ENCODE measurements at places on chromosomes 7 and 10. TPM values are rescaled to one million over a fixed set of nuclear protein-coding genes. Genes with fewer than 3 reads are reported as not detected.

DNA sequence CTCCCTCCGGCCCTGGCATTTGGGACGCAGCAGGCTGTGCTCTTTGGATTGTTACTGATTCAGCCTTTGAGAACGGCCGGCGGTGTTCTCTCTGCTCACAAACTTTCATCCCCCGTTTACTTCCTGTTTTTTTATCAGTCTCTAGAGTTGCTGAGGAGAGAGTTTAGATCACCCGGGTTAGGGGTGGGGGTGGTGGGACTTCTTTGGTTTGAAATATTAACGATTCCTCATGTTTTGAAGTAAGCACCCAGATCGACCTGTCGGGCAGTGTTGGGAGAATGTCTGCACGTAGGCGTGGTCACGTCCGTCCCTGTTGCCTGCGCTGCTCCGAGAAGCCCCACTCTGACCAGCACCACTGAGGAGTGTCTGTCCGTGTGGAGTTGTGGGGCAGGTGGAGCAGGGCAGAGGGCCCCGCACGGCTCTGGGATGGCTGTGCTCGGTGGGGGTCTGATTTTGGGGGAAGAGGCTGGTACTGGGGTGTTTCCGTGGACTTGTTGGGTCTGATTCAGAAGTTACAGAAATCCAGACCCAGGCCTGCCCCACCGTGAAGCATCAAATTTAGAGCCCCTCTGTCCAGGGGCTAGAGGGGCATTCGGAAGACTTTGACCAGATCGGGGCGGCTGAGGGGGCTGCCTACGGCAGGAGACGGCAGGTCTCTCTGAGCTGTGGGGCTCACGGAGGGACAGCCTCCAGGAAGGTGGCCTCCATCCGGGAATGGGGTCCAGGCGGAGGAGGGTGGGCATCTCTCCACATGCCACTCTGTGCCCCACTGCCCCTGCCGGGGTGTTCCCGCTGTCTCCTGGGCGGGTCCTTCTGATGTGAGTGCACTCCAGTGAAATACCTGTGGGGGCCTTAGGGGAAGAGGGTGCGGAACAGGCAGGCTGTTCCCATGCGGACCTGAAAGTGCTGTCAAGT, 7.4 kb downstream of the INPP5A start:
- ATAC-seq = no peak

- ATAC-seq = no peak
Measured at GRCh38 chr7:47817917-47818316, 130.3 kb downstream of the PKD1L1 start.

GRCh38 chr10:119783665-119784027, 57.8 kb downstream of the INPP5F start:
- no peak for ATAC-seq

- peak; percentile 58 for ATAC-seq
Measured at GRCh38 chr7:127233630-127234029, 19.1 kb downstream of the GRM8 start.

GRCh38 chr7:72622532-72622931, 205.5 kb downstream of the TYW1B start:
- no peak for ATAC-seq

GRCh38 chr10:2619472-2619871, 447.9 kb upstream of the PFKP start:
- ATAC-seq = peak; percentile 69

DNA sequence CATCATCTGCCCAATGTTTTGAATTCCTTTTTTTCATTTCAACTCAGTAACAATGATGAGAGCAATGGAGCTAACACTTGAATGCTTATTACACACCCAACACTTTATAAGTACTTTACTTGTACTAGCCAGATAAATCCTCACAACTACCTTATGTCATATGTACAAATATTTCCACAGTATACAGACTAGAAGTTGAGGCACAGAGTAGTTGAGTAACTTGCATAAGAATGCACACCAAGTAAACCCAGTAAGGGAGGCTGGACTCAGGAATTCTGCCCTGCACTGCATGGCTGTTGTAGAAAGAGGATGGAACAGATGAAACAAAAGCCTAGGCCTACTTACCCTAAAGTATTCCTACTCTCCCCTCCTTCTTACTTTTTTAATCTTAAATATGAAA, 15.8 kb downstream of the DPY19L1 start:
- ATAC-seq = no peak

The PITX3 gene
- total RNA-seq = not detected

The PTPRN2 gene
- total RNA-seq = 11.2 TPM

The MOSPD3 gene
- 9.5 TPM for total RNA-seq

GRCh38 chr7:44177570-44178131, 11.6 kb downstream of the GCK start:
- ATAC-seq = peak; percentile 99

The ZPBP gene
- not detected for total RNA-seq

The SPDYE2 gene
- total RNA-seq = not detected

DNA sequence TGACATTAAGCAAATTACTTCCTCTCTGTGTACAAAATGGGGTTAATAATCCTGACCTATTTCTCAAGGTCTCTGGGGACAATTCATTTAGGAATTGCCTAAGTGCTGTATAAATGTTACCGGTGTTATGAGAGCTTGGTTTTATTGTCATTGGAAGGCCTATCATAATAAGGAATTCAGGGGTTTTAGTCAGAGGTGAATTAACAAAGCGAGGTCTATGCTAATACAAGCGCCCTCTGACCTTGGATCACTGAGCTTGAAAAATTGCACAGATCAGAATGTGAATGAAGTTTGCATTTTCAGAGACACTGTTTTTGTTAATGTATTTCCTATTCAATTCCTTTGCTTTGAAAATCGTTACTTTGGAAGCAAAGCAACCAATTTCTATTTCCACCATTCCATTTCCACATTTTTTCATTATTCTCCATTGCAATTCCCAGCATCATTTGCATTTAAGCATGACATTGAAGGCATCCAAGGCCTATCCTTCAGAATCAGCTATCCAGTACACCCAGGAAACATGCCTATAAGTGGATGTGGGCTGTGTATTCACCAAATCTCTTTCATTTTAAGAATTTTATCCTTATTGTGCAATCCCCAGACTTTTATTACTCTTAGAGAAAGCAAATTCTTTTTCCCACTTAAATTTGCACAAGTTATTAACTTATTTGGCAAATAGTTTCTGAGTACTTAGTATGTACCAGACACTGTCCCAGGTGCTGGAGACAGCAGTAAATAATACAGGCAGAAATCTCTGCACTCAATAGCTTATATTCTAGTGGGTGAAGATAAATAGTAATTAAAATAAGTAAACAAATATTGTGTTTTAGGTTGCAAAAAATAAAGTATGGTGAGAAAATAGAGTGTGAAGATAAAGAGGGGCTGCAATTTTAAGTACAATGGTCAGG, 133.1 kb downstream of the NRCAM start:
- ATAC-seq = no peak

The AGAP5 gene
- 8.6 TPM for total RNA-seq

- ATAC-seq = no peak
Measured at GRCh38 chr7:117686311-117686935, 186.8 kb downstream of the CTTNBP2 start.

The RFC2 gene
- 17.0 TPM for total RNA-seq

DNA sequence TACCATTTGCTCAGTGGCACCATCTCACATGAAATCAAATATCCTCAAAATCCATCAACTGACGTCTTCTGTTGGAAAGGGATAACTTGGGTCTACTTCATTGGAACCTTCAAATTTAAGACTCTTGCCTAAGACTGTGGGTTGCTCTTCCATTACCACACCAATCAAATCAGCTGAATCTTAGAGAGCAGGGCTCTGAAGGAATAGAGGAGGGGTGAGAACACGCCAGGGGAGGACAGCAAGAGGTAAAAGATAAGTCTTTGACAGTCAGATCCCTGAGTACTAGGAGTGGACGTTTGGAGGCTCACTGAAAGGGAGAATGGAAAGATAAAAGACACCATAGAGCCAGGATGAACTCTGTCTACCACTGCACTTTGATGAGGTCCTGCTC, 107.5 kb downstream of the CCDC71L start:
- ATAC-seq = no peak

The TAC1 gene
- 8.8 TPM for total RNA-seq

- ATAC-seq = no peak
Measured at GRCh38 chr7:155583636-155584035, 37.3 kb upstream of the CNPY1 start.

- no peak for ATAC-seq
Measured at GRCh38 chr7:49321843-49322242, 397.5 kb downstream of the CDC14C start.

- ATAC-seq = no peak
Measured at GRCh38 chr10:90126256-90126595, 424.8 kb downstream of the KIF20B start.

The PTF1A gene
- not detected for total RNA-seq

GRCh38 chr10:52056291-52056690, 257.8 kb upstream of the DKK1 start:
- ATAC-seq = peak; percentile 35

DNA sequence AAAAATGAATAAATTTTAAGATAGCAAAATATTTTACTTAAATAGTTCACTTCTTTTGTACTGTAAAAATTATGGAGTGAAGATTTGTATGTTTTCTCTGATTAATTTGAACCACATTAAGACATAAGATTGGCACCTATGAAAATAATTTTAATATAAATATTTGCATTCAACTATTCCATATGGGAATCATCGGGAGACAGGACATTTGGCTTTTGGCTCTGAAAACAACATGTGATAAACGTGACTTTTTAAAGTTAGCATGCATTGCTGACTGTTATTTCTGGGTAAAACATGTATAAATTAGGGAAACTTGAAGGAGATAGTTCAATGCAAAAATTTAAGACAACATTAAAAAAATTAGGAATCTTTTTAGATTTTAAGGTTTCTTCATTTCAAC, 117.2 kb downstream of the SEMA3E start:
- no peak for ATAC-seq

DNA sequence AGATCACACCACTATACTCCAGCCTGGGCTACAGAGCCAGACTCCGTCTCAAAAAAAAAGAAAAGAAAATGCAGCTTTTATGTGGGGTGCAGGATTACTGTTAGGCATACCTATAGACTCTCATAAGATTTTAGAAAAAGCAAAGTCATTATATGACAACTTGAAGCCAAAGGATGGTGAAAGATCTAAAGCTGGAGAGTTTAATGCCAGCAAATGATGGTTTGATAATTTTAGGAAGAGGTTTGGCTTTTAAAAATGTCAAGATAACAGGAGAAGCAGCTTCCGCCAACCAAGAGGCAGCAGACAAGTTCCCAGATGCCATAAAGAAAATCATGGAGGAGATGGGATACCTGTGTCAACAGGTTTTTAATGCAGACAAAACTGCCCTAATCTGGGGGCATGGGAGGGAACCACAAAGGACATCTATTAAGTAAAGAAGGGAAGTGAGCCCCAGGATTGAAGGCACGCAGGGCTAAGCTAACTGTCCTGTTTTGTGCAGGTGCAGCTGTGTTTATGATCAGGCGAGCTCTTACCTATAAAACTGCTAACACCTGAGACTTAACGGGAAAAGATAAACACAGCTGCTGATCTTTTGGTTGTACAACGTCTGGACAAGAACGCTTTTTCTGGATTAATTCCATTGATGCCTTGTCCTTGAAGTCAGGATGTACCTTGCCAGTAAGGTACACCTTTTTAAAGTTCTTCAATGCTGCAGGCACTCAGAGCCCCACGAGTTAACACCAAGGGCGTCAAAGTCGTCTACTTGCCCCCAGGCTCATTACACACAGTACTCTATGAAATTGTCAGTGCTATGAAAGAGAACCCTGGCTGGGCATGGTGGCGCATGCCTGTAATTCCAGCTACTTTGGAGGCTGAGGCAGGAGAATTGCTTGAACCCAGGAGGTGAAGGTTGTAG, 10.5 kb upstream of the ANKRD61 start:
- no peak for ATAC-seq

DNA sequence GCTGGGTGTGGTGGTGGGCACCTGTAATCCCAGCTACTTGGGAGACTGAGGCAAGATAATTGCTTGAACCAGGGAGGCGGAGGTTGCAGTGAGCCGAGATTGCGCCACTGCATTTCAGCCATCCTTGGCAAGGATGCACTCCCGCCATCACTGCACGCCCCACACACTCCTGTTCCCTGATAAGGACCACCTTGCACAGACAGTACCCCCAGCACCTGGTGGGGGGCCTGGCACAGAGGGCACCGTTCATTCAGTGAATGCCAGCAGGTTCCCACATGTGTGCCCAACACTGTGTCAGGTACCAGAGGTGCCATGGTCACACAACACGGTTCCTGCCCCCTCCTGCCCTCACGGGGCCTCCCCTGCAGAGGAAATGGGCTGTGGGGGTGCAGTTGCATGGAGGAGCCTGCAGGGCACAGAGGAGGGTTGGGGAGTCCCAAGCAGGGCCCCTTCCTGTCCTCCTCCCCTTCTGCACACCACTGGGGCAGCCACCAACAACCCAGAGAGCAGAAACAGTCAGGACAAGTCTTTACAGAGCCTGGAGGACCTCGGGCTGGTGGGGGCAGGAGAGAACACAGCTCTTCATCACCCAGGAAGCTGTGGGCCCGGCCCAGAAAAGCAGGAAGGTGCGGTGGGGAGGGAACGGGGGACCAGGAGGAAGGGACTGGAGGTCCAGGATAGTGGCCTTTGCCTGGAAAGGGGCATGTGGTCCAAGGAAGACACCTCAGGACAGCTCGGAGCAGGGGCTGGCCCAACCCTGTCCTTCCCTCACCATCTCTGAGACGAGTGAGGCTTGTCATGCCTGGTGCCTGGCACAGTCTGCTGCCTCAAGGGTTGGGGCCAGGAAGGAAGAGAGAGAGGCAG, 7.1 kb downstream of the CRYGN start:
- ATAC-seq = no peak

GRCh38 chr7:23383225-23383624, 84.1 kb downstream of the MALSU1 start:
- no peak for ATAC-seq

- ATAC-seq = no peak
Measured at GRCh38 chr10:33655921-33656320, 321.5 kb upstream of the NRP1 start.

DNA sequence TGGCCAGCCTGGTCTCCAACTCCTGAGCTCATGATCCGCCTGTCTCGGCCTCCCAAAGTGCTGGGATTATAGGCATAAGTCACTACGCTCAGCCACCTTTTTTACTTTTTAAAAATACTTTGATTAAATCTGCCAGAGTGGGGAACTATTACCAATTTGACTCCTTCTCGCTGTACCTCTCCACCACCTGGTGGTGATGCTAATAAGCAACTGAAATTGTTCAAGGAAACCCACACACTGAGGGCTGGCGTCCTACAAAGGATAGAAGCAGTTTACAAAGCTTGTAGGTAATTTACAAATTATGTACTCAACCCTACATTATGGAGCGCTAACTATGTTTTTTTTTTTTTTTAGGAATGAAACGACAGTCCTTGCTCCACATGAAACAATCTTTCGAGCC, 111.1 kb downstream of the CPED1 start:
- ATAC-seq = no peak

GRCh38 chr10:98366062-98366530, 48.9 kb downstream of the PYROXD2 start:
- no peak for ATAC-seq

GRCh38 chr7:128206017-128206746, 34.9 kb upstream of the LEP start:
- no peak for ATAC-seq

GRCh38 chr7:112938863-112939573, 147.6 kb downstream of the GPR85 start:
- ATAC-seq = peak; percentile 14

Data from motor neuron (in vitro differentiated cells).